ENCODE measurements at places on chromosomes 5 and 9.
A peak's percentile ranks its signal among the peaks of the same experiment; 100 is the strongest.

- DNase-seq, result no peak
Measured at GRCh38 chr5:84821924-84822323, 437.2 kb upstream of the EDIL3 start.

- no peak for DNase-seq
Measured at GRCh38 chr5:78816143-78816765, 167.7 kb upstream of the LHFPL2 start.

GRCh38 chr9:133493845-133494540, 15.1 kb upstream of the SLC2A6 start:
- no peak for DNase-seq

GRCh38 chr9:122226142-122226757, 2.5 kb downstream of the LHX6 start:
- no peak for DNase-seq

DNA sequence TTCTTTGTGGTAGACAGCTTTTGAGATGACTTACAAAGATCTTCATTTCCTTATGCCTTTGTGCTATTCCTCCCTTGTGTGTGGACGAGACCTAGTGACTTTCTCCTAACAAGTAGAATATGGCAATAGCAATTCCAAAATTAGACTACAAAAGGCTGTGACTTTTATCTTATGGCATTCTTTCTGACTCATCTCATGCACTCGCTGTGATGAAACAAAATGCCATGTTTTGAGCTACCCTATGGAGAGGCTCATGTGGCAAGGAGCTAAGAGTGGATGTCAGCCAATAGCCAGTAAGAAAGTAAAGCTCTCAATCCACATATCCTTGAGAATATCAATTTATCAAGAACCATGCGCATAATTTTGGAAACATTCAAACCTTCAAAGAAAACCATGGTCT, 380.5 kb upstream of the SMC2 start:
- DNase-seq, result no peak

DNA sequence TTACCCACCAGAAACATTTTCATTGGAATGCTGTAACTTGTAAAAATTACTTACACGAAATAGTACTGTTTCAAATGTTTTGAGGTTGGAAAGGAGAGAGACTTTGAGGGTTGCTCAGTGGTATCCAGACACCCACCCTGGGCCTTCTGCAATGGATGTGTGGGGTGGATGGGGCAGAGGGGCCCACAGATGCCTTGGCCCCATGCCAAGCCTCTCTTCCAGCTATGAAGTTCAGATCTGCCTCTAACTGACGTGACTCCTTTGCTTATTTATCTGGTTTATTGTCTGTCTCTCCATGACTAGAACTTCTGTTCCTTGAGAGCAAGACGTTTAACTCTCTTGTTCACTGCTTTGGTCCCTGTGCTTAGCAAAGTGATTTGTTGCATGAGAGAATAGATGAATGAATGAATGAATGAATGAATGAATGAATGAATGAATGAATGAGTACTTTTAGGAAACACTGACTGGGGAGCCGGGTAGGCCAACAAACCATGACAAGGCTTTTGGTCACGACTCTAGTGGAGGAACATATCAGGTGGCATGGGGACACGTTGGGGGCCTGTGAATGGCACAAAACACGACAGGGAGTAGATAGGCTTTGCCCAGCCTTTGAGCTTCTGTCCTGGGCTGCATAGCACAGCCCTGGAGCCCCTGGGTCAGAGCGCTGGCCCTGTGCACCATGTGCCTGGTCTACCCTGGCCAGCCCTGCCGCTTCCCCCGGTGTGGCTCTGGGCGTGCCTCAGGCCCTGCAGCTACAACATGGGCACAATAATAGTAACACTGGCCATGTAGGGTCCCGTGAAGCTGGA, 31.8 kb downstream of the AK8 start:
- DNase-seq, result no peak

DNA sequence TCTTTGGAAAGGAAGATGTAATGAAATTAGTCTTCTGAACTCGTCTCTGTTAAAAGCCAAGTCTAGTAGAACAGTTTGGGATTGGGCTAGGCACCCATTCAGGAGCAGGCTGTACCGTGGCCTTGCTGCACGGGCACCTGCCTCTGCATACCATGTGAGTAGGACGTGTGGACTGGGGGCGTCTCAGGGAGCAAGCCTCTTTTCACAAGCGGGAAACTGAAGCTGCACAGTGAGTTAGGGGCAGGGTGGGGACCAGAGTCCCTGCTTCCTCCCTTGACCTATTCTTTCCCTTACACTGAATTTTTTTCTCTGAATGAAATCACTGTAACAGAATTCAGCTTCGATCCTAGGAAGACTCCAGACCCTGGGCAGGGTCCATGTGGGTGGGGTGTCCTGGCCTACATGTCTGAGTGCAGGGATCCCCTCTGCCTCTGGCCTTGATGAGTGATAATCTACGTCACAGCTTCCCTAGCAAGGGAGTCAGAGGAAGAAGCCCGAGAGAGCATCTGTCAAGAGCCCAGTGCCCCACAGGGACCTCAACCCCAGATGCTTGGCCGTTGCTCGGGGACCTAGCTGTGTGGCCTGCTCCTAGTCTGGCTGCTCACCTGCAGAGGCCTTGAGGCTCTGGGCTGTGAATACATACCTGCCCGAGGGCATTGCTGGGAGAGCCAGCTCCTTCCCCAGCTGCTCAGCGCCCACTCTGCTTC, 15.1 kb downstream of the PHF2 start:
- no peak for DNase-seq

DNA sequence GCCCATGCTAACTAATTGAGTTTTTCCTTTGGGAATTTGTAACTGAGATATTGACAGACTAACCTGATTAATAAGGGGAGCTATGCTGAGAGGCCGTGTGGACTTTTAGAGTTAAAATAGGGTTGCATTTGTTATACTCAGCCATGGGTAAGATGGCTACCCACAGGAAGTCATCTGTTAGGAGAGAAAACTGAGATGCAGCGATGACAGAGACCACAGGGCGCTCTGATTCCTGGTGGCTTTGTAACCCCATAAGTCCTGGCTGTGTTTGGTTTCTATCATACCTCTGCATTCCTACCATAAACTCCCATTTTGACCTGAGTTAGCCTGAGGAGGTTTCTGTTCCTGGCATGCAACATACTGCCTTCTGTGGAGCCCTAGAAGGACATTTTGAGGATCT, 19.5 kb upstream of the PANK3 start:
- no peak for DNase-seq

DNA sequence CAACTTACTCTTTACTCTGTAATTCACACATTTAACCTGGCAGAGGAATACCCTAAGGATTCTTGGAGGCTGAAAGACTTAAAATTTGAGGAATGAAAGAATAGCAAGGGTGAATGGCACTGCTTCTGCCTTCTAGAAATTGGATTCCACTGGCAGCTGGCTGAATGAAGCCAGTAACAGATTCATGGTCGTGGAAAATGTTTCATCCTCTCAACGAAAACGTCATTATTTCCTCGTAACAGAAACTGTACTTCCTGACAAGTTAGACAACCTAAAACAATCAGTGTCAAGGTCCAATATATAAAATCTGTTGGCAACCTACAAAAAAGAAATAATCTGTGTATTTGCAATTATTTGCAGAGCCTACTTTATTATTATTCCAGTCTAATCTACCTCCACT, 39.7 kb downstream of the BNC2 start:
- no peak for DNase-seq

- peak; percentile 59 for DNase-seq
Measured at GRCh38 chr5:170633235-170634081, 129.6 kb downstream of the KCNIP1 start.

DNA sequence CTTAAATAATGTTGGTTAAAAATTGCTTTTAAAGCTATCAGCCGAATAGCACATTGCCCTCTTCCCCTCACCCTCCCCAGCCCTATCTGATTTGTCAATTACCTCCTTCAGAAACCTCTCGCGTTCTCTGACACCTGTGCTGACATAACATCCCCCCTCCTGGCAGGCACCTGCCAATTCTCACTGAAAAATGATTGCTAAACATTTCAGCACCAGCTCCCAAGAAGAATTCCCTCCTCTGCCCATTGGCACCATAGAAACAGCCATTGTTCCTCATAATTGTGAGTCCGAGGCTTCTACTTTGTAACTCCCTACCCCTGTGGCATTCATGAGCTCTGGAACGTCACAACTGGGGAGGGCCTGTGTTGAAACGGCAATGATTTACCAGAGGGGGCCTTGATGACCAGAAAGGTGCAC, 20.2 kb downstream of the CDH6 start:
- no peak for DNase-seq
